Liver (tissue), 10 donors: ENCODE measurements at places on chromosomes 5 and 9. TPM values are rescaled to one million over a fixed set of nuclear protein-coding genes. Genes with fewer than 3 reads are reported as not detected.

DNA sequence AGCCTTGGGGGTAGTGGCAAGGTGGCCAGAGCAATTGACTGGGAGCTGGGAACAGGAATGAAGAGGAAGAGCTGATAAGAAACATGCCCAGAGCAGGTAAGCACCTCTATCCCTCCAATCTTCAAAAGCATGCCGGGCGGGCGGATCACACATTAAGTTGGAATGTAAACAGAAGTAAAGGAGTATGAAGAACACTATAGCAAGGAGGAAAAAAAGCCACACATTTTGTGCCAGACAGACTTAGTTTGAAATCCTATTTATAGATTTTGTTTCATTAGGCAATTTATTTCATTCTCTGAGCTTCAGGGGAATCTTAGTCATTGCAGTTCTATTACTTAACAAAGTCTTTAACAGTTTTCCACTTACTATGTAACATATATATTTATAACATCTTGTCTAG lies 173.9 kb upstream of the TNC start:
- no peaks in the 10 kb centered on the region for H3K36me3 ChIP-seq
- H3K4me1 ChIP-seq, result no peaks in the 10 kb centered on the region
- no peak overlapping the region for H3K4me3 ChIP-seq
- DNase-seq, result no peak

GRCh38 chr5:135505973-135506372 lies 29.8 kb downstream of the NEUROG1 start:
- DNase-seq, result no peak
- H3K27ac ChIP-seq, result no peak overlapping the region
- H3K4me3 ChIP-seq, result no peak overlapping the region
- no peaks in the 10 kb centered on the region for H3K4me1 ChIP-seq

- no peak for DNase-seq
- no peak overlapping the region for H3K27ac ChIP-seq
- no peak overlapping the region for H3K4me3 ChIP-seq
Measured at GRCh38 chr9:137614631-137615386, 4.0 kb upstream of the EHMT1 start.

DNA sequence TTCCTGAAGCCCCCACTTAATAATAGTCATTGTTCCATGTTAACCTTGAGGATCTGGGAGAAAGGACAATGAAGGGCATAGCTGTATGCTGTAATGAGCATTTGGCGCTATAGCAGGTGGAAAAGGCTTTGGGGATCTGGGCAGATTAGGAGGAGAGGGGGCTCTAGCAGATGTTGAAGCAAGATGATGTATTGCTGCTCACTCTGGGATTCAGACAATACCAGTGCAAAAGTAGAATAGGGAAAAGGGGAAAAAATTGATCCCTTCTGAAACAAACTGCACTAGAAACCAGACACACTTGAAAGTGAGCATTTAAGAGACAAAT lies 575.3 kb upstream of the MEF2C start:
- peaks cover 1% of the 10 kb centered on the region for H3K4me1 ChIP-seq
- no peak for DNase-seq
- no peak overlapping the region for H3K4me3 ChIP-seq
- no peaks in the 10 kb centered on the region for H3K36me3 ChIP-seq

GRCh38 chr9:128146591-128147120 lies 2.6 kb upstream of the LCN2 start:
- H3K36me3 ChIP-seq, result no peaks in the 10 kb centered on the region
- no peak overlapping the region for H3K4me3 ChIP-seq
- H3K27ac ChIP-seq, result no peak overlapping the region
- peaks cover 8% of the 10 kb centered on the region for H3K4me1 ChIP-seq

- no peak overlapping the region for H3K4me3 ChIP-seq
- no peak overlapping the region for H3K27ac ChIP-seq
- no peaks in the 10 kb centered on the region for H3K27me3 ChIP-seq
- H3K4me1 ChIP-seq, result no peaks in the 10 kb centered on the region
- no peaks in the 10 kb centered on the region for H3K36me3 ChIP-seq
- no peak for DNase-seq
Measured at GRCh38 chr5:141711687-141712086, 29.7 kb upstream of the ARAP3 start.

GRCh38 chr5:57209316-57210040 lies 35.6 kb downstream of the GPBP1 start:
- no peak overlapping the region for H3K27ac ChIP-seq
- H3K4me1 ChIP-seq, result peaks cover 7% of the 10 kb centered on the region
- H3K36me3 ChIP-seq, result peaks cover 3% of the 10 kb centered on the region
- no peak for DNase-seq
- H3K4me3 ChIP-seq, result no peak overlapping the region

DNA sequence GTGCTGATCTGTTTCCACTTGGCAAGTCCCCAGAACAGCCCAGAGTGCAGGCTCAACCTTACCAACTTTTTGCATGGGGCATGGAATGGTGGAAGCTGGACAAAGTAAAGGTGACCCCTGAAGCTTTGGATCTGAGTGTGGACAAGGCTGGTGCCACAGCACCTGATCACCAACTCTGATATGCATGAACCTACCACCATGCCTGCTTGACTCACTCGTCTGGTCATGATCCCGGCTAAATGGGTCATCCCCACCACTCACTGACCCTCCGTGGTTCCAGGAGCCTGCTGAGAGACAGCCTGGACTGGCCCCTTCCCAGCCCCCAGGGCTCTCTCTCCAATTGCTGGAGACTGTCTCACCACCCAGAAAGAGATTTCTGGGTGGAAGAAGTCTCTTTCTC lies 14.4 kb upstream of the SLC22A4 start:
- DNase-seq, result no peak
- no peak overlapping the region for H3K4me3 ChIP-seq
- H3K4me1 ChIP-seq, result no peaks in the 10 kb centered on the region
- H3K27me3 ChIP-seq, result no peaks in the 10 kb centered on the region

DNA sequence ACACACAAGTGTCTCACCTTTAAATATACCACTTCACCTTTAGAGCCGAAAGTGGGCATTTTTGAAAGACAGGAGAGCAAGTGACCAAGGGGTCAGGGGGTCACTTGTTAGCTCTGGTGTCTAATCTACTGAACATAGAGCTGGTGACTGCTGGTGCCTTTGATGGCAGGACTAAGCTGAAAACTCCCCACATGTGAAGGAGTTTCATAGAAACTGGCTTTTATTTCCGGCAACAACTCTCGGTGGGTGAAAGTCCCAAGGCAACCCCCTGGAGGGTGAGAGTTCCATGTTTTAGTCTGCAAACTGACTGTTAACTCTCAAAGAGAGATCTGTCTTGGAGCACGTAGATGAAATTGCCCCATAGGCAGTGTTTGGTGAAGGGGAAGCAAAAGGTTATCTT lies 466.9 kb downstream of the DMRTA1 start:
- no peak overlapping the region for H3K27ac ChIP-seq
- H3K4me1 ChIP-seq, result no peaks in the 10 kb centered on the region

GRCh38 chr5:125053179-125053578 lies 306.7 kb upstream of the ZNF608 start:
- no peak for DNase-seq
- H3K27ac ChIP-seq, result no peak overlapping the region
- H3K4me3 ChIP-seq, result no peak overlapping the region
- H3K27me3 ChIP-seq, result no peaks in the 10 kb centered on the region
- no peaks in the 10 kb centered on the region for H3K36me3 ChIP-seq

- H3K27ac ChIP-seq, result no peak overlapping the region
- H3K36me3 ChIP-seq, result no peaks in the 10 kb centered on the region
- no peaks in the 10 kb centered on the region for H3K27me3 ChIP-seq
- no peak overlapping the region for H3K4me3 ChIP-seq
- H3K4me1 ChIP-seq, result peaks cover 3% of the 10 kb centered on the region
- DNase-seq, result no peak
Measured at GRCh38 chr9:130311408-130312140, 46.0 kb downstream of the HMCN2 start.

- no peaks in the 10 kb centered on the region for H3K36me3 ChIP-seq
- no peak for DNase-seq
- H3K27me3 ChIP-seq, result no peaks in the 10 kb centered on the region
- H3K4me3 ChIP-seq, result no peak overlapping the region
Measured at GRCh38 chr9:27367175-27367798, 70.3 kb upstream of the EQTN start.

- DNase-seq, result no peak
- no peaks in the 10 kb centered on the region for H3K4me1 ChIP-seq
- no peaks in the 10 kb centered on the region for H3K36me3 ChIP-seq
- H3K27me3 ChIP-seq, result no peaks in the 10 kb centered on the region
- no peak overlapping the region for H3K27ac ChIP-seq
- no peak overlapping the region for H3K4me3 ChIP-seq
Measured at GRCh38 chr9:18071651-18072060, 402.3 kb upstream of the ADAMTSL1 start.

- no peak overlapping the region for H3K27ac ChIP-seq
- H3K4me1 ChIP-seq, result no peaks in the 10 kb centered on the region
Measured at GRCh38 chr9:132319421-132320110, 35.2 kb downstream of the SETX start.

DNA sequence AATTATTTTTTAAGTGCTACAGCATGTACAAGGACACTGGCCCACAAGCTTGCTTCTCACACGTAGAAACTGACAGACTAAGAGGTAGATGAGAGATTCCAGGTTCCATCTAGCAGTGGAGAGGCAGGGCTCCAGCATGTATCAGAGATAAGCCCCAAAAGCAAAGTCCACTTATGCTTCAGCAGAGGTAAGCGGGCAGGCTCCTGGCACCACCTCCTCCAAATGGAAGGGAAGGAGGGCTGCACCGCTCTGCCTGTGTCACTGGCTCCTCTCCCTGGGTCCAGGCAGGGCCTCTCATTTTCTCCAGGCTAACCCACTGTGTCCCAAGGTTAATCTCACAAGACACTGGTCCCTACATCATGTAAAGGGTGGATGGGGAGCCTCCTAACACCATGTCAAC lies 15.9 kb downstream of the GRHPR start:
- peaks cover 43% of the 10 kb centered on the region for H3K4me1 ChIP-seq
- H3K27me3 ChIP-seq, result no peaks in the 10 kb centered on the region
- DNase-seq, result no peak
- no peak overlapping the region for H3K27ac ChIP-seq

DNA sequence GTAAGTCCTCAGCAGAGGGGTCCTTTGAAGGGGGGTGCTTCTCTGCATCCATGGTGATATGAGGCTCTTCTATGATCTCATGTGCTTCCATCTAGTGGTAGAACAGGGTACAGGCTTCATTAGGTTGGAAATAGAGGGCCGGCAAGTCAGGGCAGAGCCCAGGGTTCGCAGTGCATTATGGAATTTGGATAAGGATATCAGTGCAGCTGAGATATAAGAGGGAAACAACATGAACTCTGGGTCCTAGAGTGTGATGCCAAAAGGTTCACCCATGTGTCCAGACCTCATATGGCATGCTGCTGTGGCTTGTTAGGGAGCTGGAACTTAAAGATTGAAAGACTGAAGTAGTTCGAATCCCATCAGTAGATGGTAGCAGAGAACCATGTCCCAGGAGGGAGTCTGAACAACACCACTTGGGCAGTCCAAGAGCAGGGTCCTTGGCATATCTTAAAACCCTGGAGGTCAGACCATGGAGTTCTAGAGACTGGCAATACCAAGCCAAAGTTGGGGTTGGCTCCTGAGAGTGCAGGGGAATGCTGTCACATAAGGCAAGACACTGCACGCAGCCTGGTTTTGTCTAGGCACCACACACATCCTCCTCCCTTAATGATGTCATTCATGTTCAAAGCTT lies 2.3 kb downstream of the FAM221B start:
- H3K36me3 ChIP-seq, result no peaks in the 10 kb centered on the region
- no peak for DNase-seq
- no peaks in the 10 kb centered on the region for H3K27me3 ChIP-seq

DNA sequence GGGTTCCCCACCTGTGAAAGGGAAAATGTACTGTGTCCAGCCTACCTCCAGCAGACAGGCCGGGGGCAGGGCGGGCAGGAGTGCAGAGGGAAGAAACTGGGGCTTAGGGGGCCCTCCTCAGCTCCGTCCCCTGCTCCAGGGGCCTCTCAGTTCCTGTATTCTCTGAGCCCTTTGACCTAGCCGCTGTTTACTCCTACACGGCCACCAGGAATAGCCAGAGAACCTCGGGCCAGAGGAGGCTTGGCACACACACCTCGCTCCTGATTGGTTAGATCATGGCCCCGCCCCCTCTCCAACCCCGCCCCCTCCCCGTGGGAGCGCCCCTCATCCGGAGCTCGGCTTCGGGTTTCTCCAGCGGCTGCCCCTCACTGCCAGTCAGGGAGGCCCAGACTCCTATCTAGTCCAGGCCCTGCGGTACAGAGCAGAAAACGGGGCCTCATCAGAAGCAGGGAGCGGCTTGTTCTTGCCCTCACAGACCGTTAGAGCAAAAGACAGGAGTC lies 2.2 kb downstream of the ST6GALNAC6 start:
- H3K27me3 ChIP-seq, result no peaks in the 10 kb centered on the region
- DNase-seq, result peak; percentile 98
- H3K4me1 ChIP-seq, result no peaks in the 10 kb centered on the region
- H3K4me3 ChIP-seq, result peak overlapping the region; percentile 66
- peaks cover 39% of the 10 kb centered on the region for H3K36me3 ChIP-seq
- H3K27ac ChIP-seq, result peak overlapping the region; percentile 91

DNA sequence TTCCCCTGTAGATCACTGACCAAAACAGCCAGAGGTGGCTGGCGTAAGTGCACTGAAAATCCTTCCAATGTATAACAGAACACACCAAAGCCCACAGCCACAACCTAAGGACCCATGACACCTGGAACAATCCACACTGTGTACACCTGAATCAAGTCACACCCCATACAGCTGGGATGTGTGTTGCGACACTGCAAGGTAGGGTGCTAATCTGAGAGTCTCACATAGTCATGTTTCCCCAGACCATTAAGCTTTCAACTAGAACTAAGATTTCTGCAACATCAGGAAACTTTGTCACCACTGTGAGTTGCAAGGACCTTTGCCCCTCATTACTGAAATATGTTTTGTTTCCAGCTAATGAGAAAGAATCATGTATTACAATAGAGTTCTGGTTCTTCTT lies 59.4 kb downstream of the MED27 start:
- H3K27ac ChIP-seq, result no peak overlapping the region
- no peak overlapping the region for H3K4me3 ChIP-seq
- no peaks in the 10 kb centered on the region for H3K27me3 ChIP-seq
- no peaks in the 10 kb centered on the region for H3K36me3 ChIP-seq
- no peaks in the 10 kb centered on the region for H3K4me1 ChIP-seq

DNA sequence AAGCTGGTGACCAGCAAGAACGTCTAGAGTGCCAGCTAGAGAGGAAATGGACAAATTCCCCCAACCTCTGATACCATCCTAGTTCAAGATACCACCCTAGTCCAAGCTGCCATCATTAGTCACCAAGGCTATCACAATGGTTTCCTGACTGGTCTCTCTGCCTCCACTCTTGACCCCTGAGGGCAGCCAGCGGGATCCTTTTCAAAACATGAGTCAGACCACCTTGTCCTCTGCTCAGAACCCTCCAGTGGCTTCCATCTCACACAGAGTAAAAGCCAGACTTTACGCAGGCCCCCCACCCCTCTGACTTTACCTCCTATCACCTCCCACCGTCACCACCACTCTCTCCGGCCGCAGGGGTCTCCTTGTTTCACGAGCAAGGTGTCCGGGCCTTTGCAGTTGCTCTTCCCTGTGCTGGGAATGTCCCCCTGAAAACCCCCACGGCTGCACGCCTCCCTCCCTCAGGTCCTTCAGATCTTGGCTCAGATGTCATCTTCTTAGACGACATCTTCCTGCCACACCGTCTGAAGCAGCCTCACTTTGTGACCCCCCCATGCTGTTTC lies 42.2 kb upstream of the FBXW11 start:
- no peak for DNase-seq
- H3K27me3 ChIP-seq, result no peaks in the 10 kb centered on the region
- peaks cover 9% of the 10 kb centered on the region for H3K36me3 ChIP-seq
- no peak overlapping the region for H3K4me3 ChIP-seq
- no peaks in the 10 kb centered on the region for H3K4me1 ChIP-seq
- H3K27ac ChIP-seq, result no peak overlapping the region

LCNL1 gene
- total RNA-seq, result not detected

CTXN3 gene
- total RNA-seq, result not detected

SHOC1 gene
- total RNA-seq, result not detected

RANBP17 gene
- total RNA-seq, result 9.2 TPM

PFN3 gene
- total RNA-seq, result not detected

ALDH1B1 gene
- total RNA-seq, result 18.9 TPM

TIMD4 gene
- 3.0 TPM for total RNA-seq

IFT74 gene
- 7.0 TPM for total RNA-seq

MCTP1 gene
- total RNA-seq, result 5.7 TPM

OMD gene
- 0.75 TPM for total RNA-seq

F2R gene
- total RNA-seq, result 9.0 TPM
